ENCODE measurements at places on chromosomes 16 and 17.

GRCh38 chr16:83054283-83054682 lies 427.5 kb downstream of the CDH13 start:
- DNase-seq, result no peak

- no peak for DNase-seq
Observed at GRCh38 chr17:9236286-9237052, 215.2 kb downstream of the NTN1 start.

GRCh38 chr17:72349491-72349995 lies 228.7 kb downstream of the SOX9 start:
- DNase-seq, result no peak

- DNase-seq, result no peak
Observed at GRCh38 chr17:61237275-61237674, 162.4 kb upstream of the TBX2 start.

GRCh38 chr17:4789701-4789950 lies 862 bp downstream of the GLTPD2 start:
- DNase-seq, result no peak

- DNase-seq, result no peak
Observed at GRCh38 chr17:3805581-3805980, 4.6 kb upstream of the ITGAE start.

- DNase-seq, result no peak
Observed at GRCh38 chr16:68444056-68444657, 4.2 kb downstream of the SMPD3 start.

- no peak for DNase-seq
Observed at GRCh38 chr17:15972497-15972951, 27.0 kb downstream of the ZSWIM7 start.

DNA sequence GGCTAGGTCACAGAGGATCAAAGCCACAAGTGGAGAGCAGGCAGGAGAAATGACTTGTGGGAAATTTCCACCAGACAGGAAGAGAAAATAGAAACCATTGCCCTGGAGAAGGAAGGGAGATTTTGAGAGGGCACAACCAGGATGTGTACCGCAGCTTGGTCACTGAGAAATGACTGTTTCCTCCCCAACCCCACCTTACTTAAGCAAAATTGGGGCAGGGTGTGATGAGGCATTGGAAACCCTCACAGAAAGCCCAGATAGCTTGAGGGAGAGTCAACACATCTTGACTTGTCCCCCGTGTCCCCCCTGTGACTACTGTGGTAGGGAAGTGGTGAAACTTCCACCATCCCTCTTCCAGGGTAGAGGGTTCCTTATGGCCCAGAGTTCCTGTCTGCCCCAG lies 113.5 kb upstream of the FAM20A start:
- DNase-seq, result no peak

DNA sequence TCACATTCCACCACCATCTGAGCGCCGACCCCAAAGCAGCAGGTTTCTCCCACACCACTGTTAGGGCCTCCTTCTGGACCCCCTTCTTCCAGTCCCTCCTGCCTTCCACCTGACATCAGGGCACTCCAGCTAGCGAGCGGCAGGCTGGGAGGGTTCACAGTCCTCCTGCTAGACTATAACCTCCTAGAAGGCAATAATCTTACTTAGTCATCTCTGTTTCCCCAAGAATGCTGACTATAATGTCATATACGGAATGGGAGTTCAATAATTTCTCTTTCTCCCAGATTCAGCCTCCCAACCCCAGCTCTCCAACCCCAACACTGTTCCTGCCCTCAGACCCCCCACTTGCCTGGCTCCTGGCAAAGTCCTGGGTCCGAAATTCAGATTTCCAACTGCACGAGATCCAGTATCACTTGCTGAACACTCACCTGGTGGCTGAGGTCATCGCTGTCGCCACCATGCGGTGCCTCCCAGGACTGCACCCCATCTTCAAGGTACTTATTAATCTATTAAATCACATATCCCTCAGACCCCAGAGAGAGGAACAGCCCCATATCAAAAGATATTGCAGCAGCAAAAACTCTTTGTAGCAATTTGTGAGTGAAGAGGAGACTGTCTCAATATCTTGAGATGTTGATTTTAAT lies 5.6 kb downstream of the ALOX12 start:
- no peak for DNase-seq

DNA sequence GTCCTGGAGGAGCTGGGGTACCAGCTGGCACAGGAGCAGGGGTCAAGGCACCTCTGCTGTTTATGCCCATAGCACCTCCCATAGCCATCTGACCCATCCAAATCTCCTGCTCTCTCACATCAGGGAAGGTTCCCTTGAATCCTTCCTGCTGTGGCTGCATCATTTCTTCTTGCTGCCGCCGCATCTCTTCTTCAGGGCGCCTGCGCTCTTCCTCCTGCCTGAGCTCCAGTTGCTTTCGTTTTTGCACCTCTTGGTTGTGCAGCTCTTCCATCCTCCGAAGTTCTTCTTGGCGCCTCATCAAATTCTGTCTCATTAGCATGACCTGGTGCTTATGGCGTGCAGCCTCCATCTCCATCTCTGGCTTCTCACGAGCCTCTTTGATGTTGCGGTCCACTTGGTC lies 2.0 kb upstream of the NOB1 start:
- no peak for DNase-seq

- peak; percentile 51 for DNase-seq
Observed at GRCh38 chr17:14197586-14197985, 39.1 kb downstream of the CDRT15 start.

GRCh38 chr17:52336796-52337195 lies 178.3 kb upstream of the CA10 start:
- no peak for DNase-seq

DNA sequence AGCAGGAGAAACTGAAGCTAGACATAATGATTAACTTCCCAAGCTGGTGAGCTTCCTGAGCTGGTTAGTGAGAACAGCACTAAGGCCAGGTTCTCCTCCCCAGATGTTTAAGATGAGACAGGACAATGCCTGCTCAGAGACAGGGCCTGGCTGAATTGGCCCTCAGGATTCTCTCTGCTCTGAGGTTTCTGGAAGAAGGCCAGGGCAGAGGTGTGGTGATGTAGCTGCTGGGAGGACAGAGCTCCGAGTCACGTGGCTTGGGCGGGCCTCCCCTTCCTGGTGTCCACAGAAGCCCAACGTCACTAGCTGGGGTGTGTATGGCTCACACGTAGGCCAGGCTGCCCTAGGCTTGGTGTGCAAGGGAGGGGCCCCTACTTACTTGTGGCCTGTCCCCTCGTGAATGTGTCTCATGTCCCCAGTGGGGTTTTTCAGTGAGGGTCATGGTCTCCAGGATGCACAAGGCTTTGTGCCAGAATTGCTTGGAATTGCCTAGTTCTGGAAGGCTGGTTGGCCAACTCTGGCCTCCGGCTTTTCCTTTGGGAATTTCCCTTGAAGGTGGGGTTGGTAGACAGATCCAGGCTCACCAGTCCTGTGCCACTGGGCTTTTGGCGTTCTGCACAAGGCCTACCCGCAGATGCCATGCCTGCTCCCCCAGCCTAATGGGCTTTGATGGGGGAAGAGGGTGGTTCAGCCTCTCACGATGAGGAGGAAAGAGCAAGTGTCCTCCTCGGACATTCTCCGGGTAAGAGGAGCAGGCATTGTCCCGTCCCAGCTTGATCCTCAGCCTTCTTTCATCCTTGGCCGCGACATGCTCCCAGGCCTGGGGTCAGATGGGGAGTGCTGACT lies 3.4 kb downstream of the NOD2 start:
- DNase-seq, result peak; percentile 22

DNA sequence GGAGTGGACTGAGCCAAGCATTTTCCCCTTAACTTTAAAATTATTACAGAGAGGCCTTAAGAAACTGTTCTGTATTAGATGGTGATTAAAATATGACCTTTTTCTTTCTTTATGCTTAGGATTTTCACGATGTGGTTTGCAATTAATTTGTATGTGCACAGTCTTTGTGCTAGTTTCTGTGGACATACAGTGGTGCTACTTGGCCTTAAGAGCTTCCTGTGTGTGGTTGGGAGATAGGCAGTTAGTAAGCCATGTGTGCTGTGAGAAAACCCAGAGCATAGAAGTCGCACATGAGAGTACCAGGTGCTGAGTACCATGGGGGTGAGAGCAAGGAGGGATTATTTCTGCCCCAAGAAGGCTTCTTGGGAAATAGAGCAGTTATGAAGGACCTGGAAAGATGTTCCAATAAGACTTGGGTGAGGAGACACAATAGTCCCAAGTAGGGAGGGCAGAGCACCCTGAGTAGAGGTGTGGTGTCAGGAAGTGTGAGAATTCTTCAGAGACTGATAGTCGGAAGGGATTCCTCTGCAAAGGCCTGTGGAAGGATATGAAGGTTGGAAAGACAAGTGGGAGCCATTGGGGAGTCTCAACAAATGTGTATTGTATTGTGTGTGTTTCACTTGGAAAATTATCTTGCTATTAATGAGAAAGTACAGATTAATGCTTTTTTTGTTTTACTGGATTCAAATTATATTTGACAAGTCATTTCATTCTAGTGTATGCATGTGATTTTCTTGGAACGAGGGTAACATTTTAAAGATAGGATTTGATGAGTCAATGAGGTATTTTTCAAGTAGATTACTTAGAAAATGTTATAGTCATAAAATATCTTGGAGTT lies 239.9 kb downstream of the PRKCA start:
- DNase-seq, result no peak

DNA sequence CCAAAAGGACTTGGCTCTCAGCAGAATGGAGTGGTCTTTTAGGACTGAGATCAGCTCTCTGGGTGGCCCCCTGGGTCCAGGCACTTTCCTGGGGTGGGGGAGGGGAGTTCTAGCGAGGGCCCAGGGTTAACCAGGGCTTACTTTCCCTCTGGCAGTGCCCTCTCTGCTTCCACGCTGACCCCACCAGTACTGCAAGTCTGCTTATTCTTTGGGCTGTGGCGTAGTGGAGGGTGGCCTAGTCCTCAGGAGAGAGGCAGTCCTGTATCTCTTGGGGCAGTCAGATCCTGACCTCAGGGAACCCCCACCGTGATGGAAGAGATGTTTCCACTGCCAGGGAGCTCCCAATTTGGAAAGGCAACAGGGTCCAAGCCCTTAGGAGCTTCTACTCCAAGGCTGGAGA lies 79.4 kb downstream of the CCDC182 start:
- no peak for DNase-seq

- DNase-seq, result no peak
Observed at GRCh38 chr16:20676268-20676825, 21.1 kb downstream of the ACSM1 start.

DNA sequence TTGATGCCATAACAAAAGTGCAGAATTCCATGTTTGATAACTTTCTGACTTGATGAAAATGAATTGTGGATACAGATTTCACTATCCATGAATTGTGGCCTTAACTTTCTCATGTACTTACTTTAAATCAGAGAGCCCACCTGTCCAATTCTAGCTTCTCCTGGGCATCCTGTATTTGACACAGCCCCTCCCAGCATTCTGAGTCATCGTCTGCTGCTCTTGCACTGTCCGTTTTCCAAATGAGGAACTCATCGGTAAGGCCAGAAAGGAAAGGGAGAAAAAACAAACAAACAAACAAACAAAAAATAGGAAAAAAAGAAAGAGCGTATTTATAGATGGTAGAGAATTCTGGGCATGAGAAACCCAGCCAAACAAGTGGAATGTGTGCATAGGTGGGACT lies 361.6 kb downstream of the WWOX start:
- DNase-seq, result no peak

DNA sequence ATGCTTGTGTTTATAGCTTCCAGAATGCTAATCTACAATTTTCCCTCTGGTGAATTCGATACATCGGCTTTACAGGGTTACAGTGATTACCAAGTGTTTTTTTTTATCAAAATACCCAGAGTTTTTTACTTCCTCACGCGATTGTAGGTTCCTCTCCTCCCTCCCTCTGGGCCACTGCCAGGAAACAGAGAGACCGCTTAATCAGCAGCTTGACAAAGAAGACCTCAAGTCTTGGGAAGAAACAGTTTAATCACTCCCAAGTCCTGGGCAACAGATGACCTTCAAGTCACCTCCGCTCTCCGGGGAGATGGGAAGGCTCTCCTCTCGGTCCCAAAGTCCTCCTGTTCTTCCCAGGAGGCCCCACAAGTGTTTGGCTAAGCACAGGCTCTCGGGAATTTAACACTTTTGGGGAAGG lies 23.5 kb downstream of the SMTNL2 start:
- DNase-seq, result no peak

DNA sequence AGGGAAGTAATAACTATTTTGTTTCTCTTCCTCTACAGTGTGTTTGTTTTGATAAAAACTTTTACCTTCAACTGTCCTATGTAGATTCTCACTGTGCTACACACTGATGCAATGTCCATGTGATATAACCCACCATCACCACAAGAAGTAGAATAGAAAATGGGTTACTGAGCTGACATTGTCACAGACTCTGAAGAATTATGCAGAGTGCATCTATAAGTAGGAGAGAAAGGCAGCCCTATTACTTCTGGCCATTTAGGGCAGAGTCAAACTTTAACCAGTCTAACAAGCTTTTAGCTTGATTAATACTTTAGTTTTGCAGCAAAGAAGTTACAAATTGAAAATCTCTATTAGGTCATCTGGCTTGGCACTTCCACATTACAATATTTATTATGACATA lies 354.0 kb upstream of the CDH8 start:
- no peak for DNase-seq

GRCh38 chr17:20276421-20276820 lies 190.9 kb downstream of the LGALS9B start:
- DNase-seq, result no peak

DNA sequence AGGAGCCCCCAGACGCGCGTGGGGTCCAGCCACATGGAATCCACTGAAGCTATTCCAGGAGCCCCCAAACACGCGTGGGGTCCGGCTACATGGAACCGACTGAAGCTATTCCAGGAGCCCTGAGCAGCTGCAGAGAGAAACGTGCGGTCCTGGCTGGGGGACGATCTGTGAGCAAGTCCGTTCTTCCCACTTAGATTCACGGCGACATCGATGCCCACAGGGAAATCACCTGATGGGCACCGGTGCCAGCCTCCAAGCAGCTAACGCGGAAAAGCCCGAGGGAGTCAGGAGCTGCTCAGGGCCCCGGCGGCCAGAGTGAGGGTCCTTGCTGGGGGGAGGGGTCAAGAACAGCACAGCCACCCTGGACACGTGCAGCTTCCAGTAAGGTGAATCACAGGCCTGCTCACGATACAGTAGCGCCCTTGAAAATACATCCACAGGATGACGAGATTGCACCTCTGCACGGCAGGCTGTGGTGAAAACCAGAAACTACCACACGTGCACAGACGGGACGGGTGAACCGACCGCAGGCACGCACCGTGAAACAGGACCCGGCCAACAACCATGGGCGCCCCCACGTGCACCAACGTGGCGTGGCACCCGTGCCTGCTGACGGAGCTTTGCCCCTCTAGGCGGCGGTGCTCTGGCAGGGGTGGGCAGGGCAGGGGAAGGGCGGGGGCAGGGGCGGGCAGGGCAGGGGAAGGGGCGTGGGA lies 77.7 kb upstream of the GNG13 start:
- DNase-seq, result no peak

GRCh38 chr17:5437721-5438317 lies 1.1 kb downstream of the C1QBP start:
- no peak for DNase-seq

Data from activated gamma-delta T cell treated with Interleukin-2 at 50 U/mL for 16 hours (primary cell).